Colonic mucosa (tissue), 4 donors: ENCODE measurements at places on chromosomes 6 and 20. TPM values are rescaled to one million over a fixed set of nuclear protein-coding genes. Genes with fewer than 3 reads are reported as not detected.

The BMP2 gene
- total RNA-seq = 25.3 TPM

The DSP gene
- total RNA-seq = 201 TPM

The MEI4 gene
- total RNA-seq = not detected

DNA sequence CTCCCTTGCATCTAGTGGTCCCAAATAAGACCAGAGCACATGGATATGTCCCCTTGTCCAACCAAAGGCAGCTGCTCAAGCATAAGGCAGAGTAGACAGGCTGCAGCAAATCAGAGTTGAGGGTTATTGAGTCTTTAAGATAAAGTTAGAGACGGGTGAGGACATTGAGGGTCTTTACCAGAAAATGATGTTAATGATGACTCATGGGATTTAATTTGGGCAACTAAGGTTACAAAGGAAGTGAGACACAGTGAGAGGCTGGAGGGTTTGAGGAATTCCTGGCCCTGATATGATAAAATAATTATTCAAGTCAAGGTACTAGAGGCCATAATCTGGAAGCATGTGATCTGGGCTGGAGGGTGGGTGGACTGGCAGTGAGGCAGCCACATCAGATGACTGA lies 133.6 kb downstream of the ALDH8A1 start:
- H3K27me3 ChIP-seq = no peaks in the 10 kb centered on the region
- H3K36me3 ChIP-seq = no peaks in the 10 kb centered on the region
- no peaks in the 10 kb centered on the region for H3K4me1 ChIP-seq
- H3K27ac ChIP-seq = no peak overlapping the region
- DNase-seq = no peak
- H3K4me3 ChIP-seq = no peak overlapping the region

DNA sequence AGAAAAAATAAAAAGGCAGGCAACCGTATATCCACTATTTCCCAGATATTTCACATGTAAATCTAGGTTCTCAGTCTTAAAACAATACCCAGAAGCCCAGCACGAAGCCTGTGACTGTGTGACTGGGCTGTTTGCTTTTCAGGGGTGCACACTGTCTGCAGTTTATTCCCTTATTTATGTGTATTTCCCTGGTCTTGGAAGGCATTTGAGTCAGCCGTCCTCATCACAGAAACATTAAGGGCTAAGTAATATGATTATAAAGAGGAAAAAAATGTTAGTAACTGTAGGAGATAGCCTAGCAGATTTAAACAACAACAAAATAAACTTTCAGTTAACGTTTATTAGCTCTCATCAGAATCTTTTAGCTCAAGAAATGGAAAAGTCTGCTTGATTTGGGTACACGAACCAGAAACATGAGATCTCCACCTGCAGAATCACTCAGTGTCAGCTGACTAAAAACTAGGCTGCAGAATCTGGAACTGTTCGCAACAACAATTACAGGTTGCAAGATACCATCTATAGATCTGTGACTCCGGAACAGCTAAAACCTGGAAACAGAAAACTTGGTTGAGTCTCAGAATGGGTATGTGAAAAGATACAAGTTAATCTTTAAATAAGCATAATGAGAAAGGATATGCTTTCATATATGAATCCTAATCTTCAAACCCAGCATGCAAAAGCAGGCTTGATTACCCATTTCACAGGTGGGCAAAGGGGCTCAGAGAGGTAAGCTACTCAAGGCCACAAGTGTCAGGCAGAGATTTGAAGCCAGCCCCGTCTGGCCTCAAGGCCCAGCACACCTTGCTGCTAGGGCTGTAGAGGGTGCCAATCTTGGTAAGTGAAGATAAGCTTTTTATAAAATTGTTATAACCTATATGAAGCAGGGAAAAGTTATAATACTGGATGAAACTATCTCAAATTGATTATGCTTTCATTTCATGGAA lies 21.1 kb downstream of the GCLC start:
- H3K27me3 ChIP-seq = no peaks in the 10 kb centered on the region
- no peak overlapping the region for H3K4me3 ChIP-seq
- no peaks in the 10 kb centered on the region for H3K36me3 ChIP-seq
- DNase-seq = no peak

GRCh38 chr20:37218441-37218840 lies 39.1 kb upstream of the MROH8 start:
- H3K36me3 ChIP-seq = no peaks in the 10 kb centered on the region
- H3K27ac ChIP-seq = no peak overlapping the region
- DNase-seq = no peak

DNA sequence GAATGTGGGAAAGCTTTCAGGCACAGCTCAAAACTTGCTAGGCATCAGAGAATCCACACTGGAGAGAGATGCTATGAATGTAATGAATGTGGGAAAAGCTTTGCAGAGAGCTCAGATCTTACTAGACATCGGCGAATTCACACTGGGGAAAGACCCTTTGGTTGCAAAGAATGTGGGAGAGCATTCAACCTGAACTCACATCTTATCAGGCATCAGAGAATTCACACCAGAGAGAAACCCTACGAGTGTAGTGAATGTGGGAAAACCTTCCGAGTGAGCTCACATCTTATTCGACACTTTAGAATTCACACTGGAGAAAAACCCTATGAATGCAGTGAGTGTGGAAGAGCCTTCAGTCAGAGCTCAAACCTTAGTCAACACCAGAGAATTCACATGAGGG lies 8.7 kb downstream of the ZNF165 start:
- H3K4me3 ChIP-seq = no peak overlapping the region
- DNase-seq = no peak
- H3K27ac ChIP-seq = no peak overlapping the region
- no peaks in the 10 kb centered on the region for H3K4me1 ChIP-seq
- no peaks in the 10 kb centered on the region for H3K36me3 ChIP-seq
- no peaks in the 10 kb centered on the region for H3K27me3 ChIP-seq

DNA sequence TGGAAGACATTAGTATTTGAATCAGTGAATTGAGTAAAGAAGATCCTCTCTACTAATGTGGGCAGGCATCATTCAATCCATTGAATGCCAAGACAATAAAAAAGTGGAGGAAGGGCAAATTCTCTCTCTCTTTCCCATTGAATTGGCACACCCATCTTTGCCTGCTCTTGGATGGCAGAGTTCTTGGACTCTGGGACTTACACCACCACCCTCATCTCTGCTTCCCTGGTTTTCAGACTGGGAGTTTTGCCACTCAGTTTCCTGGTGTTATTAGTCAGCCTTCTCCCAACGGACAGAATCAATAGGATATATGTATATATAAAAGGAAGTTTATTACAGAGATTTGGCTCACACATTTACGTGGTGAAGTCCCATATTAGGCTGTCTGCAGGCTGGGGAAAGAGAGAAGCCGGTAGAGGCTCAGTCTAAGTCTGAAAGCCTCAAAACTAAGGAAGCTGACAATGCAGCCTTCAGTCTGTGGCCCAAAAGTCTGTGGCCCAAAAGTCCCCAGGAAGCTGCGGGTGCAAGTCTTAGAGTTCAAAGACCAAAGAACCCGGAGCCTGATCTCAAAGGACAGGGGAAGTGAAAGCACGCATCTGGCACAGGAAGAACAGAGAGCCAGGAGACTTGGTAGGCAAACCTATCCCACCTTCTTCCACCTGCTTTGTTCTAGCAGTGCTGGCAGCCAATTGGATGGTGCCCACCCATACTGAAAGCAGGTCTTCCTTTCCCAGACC lies 64.4 kb downstream of the SMPDL3A start:
- H3K27ac ChIP-seq = no peak overlapping the region
- no peaks in the 10 kb centered on the region for H3K36me3 ChIP-seq
- no peaks in the 10 kb centered on the region for H3K4me1 ChIP-seq
- H3K27me3 ChIP-seq = no peaks in the 10 kb centered on the region

- peak overlapping the region; percentile 81 for H3K27ac ChIP-seq
- peak; percentile 50 for DNase-seq
- H3K27me3 ChIP-seq = no peaks in the 10 kb centered on the region
- peak overlapping the region; percentile 70 for H3K4me3 ChIP-seq
- no peaks in the 10 kb centered on the region for H3K36me3 ChIP-seq
- H3K4me1 ChIP-seq = no peaks in the 10 kb centered on the region
Observed at GRCh38 chr20:24991897-24992486, 559 bp downstream of the APMAP start.
